AG04450 (cell line): ENCODE measurements at places on chromosomes 2 and 18.

GRCh38 chr2:127079358-127079920 is 27.5 kb downstream of the BIN1 start:
- DNase-seq = no peak

DNA sequence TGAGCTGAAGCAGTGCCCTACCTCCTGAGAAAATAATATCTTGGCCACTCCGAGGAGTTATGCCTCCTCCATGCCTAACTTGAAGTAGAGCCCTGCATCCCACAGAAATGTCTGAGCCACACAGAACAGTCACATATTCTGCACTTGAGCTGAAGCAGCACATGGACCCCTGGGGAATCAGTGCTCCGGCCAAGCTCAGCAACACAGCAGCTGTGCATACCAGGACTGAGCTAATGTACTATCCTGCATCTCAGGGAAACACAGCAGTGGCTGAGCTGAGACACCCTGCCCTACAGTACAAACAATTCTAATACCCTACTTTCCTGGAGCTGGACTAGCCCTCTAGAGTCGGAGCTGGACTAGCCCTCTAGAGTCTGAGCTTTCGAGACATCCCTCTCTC is 166.9 kb downstream of the ZNF516 start:
- no peak for DNase-seq

DNA sequence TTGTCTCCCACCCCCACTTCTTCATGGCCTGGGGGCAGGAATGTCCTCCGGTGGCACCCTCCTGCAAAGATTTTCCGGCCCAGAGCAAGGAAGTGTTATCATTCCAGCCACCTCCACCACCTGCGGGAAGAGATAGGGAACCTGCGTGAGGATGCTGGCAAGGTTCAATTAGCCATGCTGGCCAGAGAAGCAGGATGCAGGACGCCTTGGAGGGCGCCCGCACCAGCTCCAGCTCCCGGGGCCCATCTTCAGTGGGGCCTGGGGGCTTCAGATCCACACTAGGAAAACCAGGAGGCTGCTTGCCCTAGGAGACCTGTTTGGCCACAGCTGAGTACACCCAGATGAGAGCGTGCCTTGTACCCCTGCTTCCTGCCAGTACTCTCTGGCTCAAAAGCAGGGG is 113.7 kb downstream of the CLIP4 start:
- no peak for DNase-seq

- no peak for DNase-seq
Measured at GRCh38 chr2:112869258-112869842, 32.8 kb upstream of the IL1B start.

- peak; percentile 30 for DNase-seq
Measured at GRCh38 chr2:234863043-234863934, 88.5 kb upstream of the SH3BP4 start.

DNA sequence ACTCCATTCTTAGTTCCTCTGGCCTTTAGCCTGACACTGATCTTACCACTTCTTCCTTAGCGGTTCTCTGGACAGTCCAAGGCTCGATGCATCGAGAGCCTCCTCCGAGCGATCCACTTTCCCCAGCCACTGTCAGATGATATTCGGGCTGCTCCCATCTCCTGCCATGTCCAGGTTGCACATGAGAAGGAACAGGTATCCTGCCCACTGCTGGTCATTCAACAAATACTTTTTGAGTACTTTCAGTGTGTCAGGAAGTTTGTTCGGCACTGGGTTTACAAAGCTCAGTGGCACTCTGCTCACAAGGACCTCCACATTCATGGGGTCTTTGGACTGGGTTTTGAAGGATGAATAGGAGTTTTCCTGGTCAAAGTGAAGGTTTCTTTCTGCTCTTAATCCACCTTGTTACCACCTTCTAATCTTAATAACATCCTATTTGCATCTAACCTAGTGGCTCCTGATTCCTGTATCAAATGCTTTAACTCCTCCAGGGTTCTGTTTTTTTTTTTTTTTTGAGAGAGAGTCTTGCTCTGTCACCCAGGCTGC is 25.8 kb downstream of the GCKR start:
- DNase-seq = no peak

- DNase-seq = no peak
Measured at GRCh38 chr2:236805800-236806531, 236.3 kb downstream of the ACKR3 start.

DNA sequence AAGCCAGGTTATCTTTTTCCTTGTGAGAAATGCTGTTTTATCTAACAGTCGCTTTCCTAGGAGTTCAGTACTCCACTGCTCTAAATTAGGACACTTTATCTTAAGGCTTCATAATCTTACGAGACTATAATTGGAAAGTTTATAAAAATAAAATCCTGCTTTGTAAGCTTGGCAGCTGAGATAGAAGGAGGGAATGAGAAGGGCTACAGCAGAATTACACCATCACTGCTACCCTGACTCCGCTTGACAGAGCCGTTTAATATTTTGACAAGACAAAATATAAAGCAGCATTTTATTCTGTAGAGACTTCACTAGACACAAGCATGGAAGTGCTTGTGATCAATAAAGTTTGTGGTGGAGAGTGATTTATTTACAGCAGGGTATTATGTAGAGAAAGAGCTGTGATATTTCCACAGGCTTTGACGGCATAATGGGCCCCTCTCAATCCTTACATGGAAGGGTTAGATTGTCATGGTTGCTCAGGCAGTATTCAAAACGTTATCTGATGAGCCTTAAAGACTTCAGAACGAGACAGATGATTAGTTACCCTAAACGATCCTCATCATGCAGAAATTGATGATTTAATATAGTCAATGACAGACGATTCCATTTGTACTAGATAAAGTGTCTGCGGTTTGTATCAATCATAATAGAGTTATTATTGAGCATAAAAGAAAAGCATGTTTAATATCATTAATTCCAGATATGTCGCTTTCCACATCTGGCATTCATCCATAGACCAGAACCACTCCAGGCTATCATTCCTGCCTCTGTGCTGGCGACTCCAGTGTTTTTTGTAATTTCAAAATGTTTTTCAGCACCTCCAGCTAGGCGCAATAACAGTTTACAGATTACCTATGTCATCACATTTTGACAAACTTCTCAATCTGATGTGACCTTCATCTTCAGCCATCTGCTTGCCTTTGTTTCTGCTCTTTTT is 242.2 kb downstream of the FIGN start:
- DNase-seq = no peak

- no peak for DNase-seq
Measured at GRCh38 chr2:72603481-72603880, 222.4 kb downstream of the EXOC6B start.

GRCh38 chr2:117832905-117833613 is 18.6 kb downstream of the DDX18 start:
- DNase-seq = no peak

GRCh38 chr18:10454681-10455557 is 484 bp downstream of the APCDD1 start:
- no peak for DNase-seq
